Kidney (tissue), 22 donors: ENCODE measurements at places on chromosomes 7 and 10.

GRCh38 chr10:24759672-24760071 is 36.0 kb upstream of the ARHGAP21 start:
- no peak for DNase-seq

DNA sequence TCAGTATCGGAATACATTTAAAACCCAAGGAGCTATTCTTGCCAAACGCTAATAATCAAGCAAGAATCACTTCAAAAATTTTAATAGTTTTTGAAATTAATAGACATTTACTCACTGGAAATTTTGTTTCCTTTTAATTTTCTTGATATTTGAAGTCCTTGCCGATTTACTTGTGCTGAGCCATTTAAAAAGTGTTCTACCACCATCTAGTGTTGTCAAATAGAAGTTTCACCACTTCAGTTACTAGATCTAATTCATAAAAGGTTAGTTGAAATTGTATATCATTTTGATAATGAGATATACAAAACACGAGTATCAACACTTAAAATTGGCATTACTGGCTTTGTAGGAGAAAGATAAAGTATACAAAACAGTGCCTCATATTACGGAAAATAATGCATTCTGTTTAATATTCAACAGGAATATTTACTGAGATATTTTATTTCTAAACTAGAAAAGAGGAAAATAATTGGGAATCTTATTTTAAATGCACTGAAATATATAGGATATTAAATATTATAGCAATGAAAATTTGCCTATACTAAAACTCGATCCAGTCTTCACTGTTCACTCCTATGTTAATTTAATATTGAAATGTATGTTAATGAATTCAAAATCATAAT is 664.8 kb upstream of the SEMA3D start:
- DNase-seq: peak; percentile 17

- DNase-seq: no peak
Measured at GRCh38 chr7:82599895-82600294, 156.3 kb upstream of the CACNA2D1 start.

GRCh38 chr10:46255801-46256747 is 30.7 kb upstream of the ANTXRL start:
- DNase-seq: no peak

DNA sequence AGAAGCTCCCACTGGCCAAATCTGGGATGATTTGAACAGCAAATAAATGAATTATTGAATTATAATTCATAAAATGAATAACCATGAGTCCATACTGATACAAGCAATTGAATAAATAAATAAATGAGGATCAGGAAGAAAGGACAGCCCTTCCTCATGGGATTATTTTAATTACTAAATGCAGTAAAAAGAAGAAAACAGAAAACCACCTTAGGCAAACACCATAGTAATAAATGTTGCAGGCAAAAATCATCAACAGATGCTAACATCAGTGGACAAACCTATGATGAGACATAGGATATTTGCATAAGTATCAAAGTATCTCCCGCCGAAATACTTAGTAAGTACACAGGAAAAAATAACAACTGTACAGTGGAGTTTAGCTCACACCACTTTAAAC is 33.2 kb downstream of the RAPGEF5 start:
- DNase-seq: no peak

DNA sequence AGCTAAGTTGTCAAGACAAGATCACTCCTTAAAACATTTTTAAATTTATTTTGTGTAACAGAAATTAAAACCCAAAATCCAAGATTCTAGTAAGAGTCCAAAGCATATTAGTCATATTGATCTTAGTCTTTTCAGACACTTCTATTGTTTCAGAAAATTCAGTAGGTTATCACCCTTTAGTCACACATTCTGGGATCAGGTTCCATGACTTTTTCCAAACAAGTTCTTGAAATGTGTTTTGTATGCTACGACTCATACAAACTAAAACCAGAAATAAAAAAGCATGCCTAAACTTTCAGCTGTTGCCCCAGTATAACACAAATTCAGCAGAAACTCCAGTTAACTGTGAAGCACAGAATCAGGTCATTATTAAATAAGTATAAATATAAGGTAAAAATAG is 10.7 kb downstream of the SEMA3D start:
- no peak for DNase-seq
